Thoracic aorta (tissue), 2 donors: ENCODE measurements at places on chromosomes 4 and X. TPM values are rescaled to one million over a fixed set of nuclear protein-coding genes. Genes with fewer than 3 reads are reported as not detected.
A peak's percentile ranks its signal among the peaks of the same experiment; 100 is the strongest.

FAM184B gene
- total RNA-seq: not detected

GRCh38 chr4:168715896-168716295 is 219.0 kb downstream of the PALLD start:
- H3K4me1 ChIP-seq: peaks cover 48% of the 10 kb centered on the region
- H3K36me3 ChIP-seq: no peaks in the 10 kb centered on the region
- DNase-seq: no peak

GRCh38 chrX:47844117-47844516 is 7.4 kb downstream of the ZNF81 start:
- no peaks in the 10 kb centered on the region for H3K36me3 ChIP-seq
- H3K27ac ChIP-seq: no peak overlapping the region
- no peak for DNase-seq

DNA sequence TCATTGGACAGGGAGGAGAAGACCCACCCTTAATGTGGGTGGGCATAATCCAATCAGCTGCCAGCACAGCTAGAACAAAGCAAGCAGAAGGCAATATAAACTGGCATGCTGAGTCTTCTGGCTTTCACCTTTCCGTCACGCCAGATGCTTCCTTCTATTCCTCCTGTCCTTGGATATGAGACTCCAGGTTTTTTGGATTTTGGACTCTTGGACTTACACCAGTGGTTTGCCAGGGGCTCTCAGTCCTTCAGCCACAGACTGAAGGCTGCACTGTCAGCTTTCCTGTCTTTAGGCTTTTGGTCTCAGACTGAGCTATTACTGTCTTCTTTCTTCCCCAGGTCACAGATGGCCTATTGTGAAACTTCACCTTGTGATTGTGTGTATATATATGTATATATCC is 32.2 kb upstream of the UGT2B4 start:
- no peaks in the 10 kb centered on the region for H3K36me3 ChIP-seq
- H3K27me3 ChIP-seq: no peaks in the 10 kb centered on the region
- H3K4me1 ChIP-seq: no peaks in the 10 kb centered on the region
- no peak overlapping the region for H3K4me3 ChIP-seq
- no peak overlapping the region for H3K27ac ChIP-seq

DNA sequence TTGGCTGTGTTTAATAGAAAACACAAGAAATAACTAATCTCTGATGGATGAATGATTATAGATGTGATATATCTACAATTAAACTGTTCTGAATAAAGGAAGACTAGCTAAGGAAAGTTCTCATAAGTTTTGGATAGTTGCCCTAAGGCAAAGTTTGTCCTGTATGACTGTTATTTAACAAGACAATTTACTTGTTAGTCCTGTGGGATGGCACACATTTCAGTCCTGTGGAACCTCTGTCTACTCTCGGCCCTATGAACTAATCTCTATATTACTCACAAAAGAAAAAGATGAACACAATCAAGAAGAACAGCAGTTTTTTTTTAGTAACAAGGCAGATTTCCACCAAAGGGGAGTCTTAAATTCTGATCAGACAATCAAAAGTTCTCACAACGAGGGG is 314.6 kb downstream of the CCSER1 start:
- no peaks in the 10 kb centered on the region for H3K27me3 ChIP-seq
- no peak overlapping the region for H3K4me3 ChIP-seq
- no peaks in the 10 kb centered on the region for H3K36me3 ChIP-seq
- H3K27ac ChIP-seq: no peak overlapping the region
- DNase-seq: no peak

DNA sequence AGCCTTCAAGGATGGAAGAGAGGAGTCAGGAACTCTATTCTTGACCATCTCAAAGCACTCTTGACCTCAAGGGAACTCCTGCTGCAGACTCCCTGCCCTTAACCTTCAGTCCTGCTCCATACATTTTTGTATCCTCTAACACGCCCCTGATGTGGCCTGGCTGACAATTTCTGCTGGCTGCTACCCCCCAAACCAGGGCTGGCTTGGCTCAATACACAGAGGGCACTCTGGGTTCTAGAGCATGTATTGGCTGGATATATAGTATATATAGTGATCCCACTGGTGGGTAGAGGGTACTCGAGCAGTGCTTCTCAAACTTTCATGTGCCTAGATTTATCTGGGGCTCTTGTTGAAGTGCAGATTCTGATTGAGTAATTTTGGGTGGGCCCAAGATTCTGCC is 101.9 kb downstream of the SMIM20 start:
- DNase-seq: no peak
- no peaks in the 10 kb centered on the region for H3K27me3 ChIP-seq
- H3K4me1 ChIP-seq: peaks cover 38% of the 10 kb centered on the region
- H3K4me3 ChIP-seq: no peak overlapping the region

GRCh38 chrX:154334496-154334895 is 38.9 kb downstream of the TKTL1 start:
- no peak overlapping the region for H3K27ac ChIP-seq
- H3K36me3 ChIP-seq: no peaks in the 10 kb centered on the region
- no peak overlapping the region for H3K4me3 ChIP-seq
- no peaks in the 10 kb centered on the region for H3K4me1 ChIP-seq
- H3K27me3 ChIP-seq: no peaks in the 10 kb centered on the region
- no peak for DNase-seq

GRCh38 chrX:23012162-23012561 is 12.4 kb downstream of the DDX53 start:
- H3K4me1 ChIP-seq: no peaks in the 10 kb centered on the region
- DNase-seq: no peak
- H3K36me3 ChIP-seq: no peaks in the 10 kb centered on the region
- no peak overlapping the region for H3K4me3 ChIP-seq

- H3K36me3 ChIP-seq: no peaks in the 10 kb centered on the region
- H3K27ac ChIP-seq: no peak overlapping the region
- no peaks in the 10 kb centered on the region for H3K4me1 ChIP-seq
- no peak for DNase-seq
Measured at GRCh38 chrX:70089604-70090297, 27.5 kb downstream of the OTUD6A start.

- H3K4me3 ChIP-seq: no peak overlapping the region
- DNase-seq: no peak
- H3K27ac ChIP-seq: no peak overlapping the region
- no peaks in the 10 kb centered on the region for H3K4me1 ChIP-seq
Measured at GRCh38 chr4:135192751-135193535, 991.4 kb upstream of the PABPC4L start.

- DNase-seq: no peak
- H3K27ac ChIP-seq: no peak overlapping the region
- no peak overlapping the region for H3K4me3 ChIP-seq
- no peaks in the 10 kb centered on the region for H3K36me3 ChIP-seq
- H3K27me3 ChIP-seq: no peaks in the 10 kb centered on the region
Measured at GRCh38 chr4:42302348-42302747, 94.9 kb upstream of the SHISA3 start.

GRCh38 chrX:136206916-136207315 is 44.3 kb downstream of the MAP7D3 start:
- peaks cover 73% of the 10 kb centered on the region for H3K4me1 ChIP-seq
- no peak for DNase-seq
- peaks cover 22% of the 10 kb centered on the region for H3K36me3 ChIP-seq

- H3K36me3 ChIP-seq: no peaks in the 10 kb centered on the region
- H3K27ac ChIP-seq: no peak overlapping the region
- no peak overlapping the region for H3K4me3 ChIP-seq
- no peaks in the 10 kb centered on the region for H3K4me1 ChIP-seq
- no peaks in the 10 kb centered on the region for H3K27me3 ChIP-seq
Measured at GRCh38 chrX:112852851-112853250, 12.2 kb upstream of the AMOT start.

DNA sequence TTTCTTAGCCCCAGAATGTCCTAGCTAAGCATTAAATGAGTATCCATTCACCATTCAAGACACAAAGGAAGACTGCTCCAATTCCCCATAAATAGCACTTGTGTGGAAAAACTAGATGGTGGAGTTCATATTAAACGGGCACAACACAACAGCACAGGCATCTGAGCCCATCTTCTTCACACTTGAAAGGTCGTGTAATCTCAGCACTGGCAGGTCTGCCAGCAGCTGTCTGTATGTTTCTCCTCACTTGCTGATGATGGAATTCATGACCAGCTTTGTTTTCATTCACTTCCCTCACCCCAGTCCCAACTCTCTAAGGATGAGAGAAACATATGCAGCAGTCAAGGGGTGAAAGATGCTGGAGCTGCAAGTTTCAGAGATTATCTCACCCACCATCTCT is 148.7 kb downstream of the AFAP1 start:
- DNase-seq: no peak
- no peaks in the 10 kb centered on the region for H3K36me3 ChIP-seq
- H3K4me3 ChIP-seq: no peak overlapping the region
- H3K27ac ChIP-seq: no peak overlapping the region
- peaks cover 22% of the 10 kb centered on the region for H3K4me1 ChIP-seq

- no peak for DNase-seq
- peak overlapping the region; percentile 61 for H3K27ac ChIP-seq
- H3K27me3 ChIP-seq: no peaks in the 10 kb centered on the region
- H3K4me1 ChIP-seq: peaks cover 5% of the 10 kb centered on the region
Measured at GRCh38 chr4:40750461-40751258, 905 bp downstream of the NSUN7 start.

DNA sequence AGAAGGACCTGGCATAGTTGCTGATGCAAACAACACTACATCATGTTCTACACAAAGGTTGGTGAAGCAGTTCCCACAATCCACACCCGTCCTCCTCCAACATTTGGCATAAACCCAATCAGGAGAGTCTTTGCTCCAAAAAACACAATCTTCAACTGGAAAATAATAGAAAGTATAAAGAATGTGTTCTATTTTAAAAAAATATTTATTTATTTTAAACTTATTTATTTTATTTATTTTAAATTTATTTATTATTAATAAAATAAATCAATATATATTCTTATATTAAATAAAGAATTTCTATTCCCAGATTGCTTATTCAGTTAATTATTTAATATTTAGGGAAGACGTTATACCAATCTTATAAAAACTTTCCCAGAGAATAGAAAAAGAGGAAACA is 1753.7 kb upstream of the AGA start:
- H3K36me3 ChIP-seq: no peaks in the 10 kb centered on the region
- no peak for DNase-seq
- H3K4me3 ChIP-seq: no peak overlapping the region
- H3K4me1 ChIP-seq: no peaks in the 10 kb centered on the region

FAM9B gene
- total RNA-seq: not detected

DNA sequence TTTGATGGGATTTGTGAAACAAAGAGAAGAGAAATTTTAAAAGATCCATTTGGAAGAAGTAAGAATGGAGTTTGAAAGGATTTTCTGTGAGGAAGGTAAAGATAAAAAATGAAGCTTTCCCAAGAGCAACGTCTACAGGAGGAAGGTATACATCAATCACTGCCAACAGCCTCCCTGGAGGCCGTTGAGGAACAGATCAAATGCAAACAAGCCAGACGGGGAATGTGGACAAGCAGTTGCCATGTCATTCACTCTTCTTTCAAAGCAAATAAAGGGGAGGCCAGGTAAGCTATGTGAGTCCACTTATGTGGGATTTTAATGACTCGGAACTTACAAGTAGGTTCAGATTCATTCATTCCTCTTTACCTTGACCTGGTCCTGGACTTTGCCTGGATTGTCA is 1020.5 kb upstream of the AGA start:
- no peaks in the 10 kb centered on the region for H3K4me1 ChIP-seq
- H3K27ac ChIP-seq: no peak overlapping the region
- DNase-seq: no peak
- no peaks in the 10 kb centered on the region for H3K36me3 ChIP-seq

GRCh38 chr4:7307394-7308099 is 115.2 kb downstream of the SORCS2 start:
- no peaks in the 10 kb centered on the region for H3K27me3 ChIP-seq
- DNase-seq: no peak
- H3K36me3 ChIP-seq: no peaks in the 10 kb centered on the region
- no peak overlapping the region for H3K27ac ChIP-seq
- no peak overlapping the region for H3K4me3 ChIP-seq

DNA sequence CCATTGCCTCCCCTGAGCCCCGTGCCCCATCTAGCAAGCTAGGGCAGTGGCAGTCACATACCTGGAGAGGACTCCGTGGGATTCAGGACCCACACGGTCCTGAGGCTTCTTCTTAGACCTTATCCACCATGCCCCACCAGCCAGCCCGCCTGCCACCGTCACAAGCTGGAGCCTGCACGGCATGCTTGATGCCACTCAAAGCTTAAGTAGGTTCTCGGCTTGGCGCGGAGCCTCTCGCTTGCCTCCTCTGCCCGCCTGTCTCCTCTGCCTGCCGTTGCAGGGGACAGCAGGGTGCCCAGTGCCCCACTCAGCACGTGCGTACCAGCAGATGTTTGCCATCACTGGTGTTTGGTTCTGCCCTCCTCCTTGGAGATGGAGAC is 14.1 kb downstream of the PSAPL1 start:
- no peak overlapping the region for H3K4me3 ChIP-seq
- H3K27me3 ChIP-seq: no peaks in the 10 kb centered on the region
- DNase-seq: no peak
- H3K36me3 ChIP-seq: no peaks in the 10 kb centered on the region
- no peaks in the 10 kb centered on the region for H3K4me1 ChIP-seq

- peak overlapping the region; percentile 91 for H3K27ac ChIP-seq
- peak overlapping the region; percentile 83 for H3K4me3 ChIP-seq
- peaks cover 28% of the 10 kb centered on the region for H3K4me1 ChIP-seq
Measured at GRCh38 chrX:154411981-154412340, 622 bp downstream of the TAFAZZIN start.

- no peak for DNase-seq
- H3K36me3 ChIP-seq: no peaks in the 10 kb centered on the region
- H3K4me3 ChIP-seq: no peak overlapping the region
- peaks cover 2% of the 10 kb centered on the region for H3K4me1 ChIP-seq
- H3K27ac ChIP-seq: no peak overlapping the region
Measured at GRCh38 chr4:187470061-187470460, 525.5 kb upstream of the ZFP42 start.

DNA sequence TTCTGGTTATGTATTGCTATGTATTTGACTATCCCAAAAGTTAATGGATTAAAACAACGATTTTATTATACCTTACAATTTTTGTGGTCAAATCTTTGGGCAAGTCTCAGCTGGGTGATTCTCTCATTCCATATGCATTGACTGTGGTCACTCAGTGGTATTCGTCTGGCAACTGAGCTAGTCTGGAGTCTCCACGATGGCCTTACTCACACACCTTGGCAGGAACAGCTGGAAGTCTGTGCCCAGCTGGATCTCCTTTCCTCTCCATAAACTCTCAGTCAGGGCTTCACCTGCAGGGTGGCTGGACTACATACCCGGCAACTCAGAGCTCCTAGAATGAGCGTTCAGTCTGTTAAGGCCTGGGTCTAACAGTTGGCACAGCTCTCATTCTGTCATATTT is 141.1 kb upstream of the WDFY3 start:
- no peaks in the 10 kb centered on the region for H3K27me3 ChIP-seq
- H3K4me3 ChIP-seq: no peak overlapping the region
- no peaks in the 10 kb centered on the region for H3K4me1 ChIP-seq
- H3K27ac ChIP-seq: no peak overlapping the region
- no peak for DNase-seq

KDR gene
- 27.1 TPM for total RNA-seq

DNA sequence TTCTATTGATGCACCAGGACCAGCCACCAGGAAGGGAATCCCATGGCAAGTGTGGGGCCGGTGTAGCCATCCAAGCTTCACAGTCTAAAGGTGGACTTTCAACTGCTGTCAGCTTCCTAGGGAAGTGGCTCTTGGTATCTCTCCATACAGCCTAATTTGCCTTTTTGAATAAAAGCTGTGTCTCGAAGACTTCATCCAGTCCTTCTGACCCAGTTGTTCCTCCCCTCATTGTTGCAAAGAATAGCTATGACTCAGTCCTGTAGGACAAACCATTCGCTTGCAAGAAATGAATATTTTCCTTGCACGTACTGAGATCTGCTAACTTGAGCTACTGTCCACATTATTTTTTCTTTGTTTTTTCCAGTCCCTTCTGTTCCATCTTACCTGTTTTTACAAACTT is 145.1 kb upstream of the CTSO start:
- no peaks in the 10 kb centered on the region for H3K27me3 ChIP-seq
- H3K4me1 ChIP-seq: no peaks in the 10 kb centered on the region
- no peak overlapping the region for H3K27ac ChIP-seq
- H3K36me3 ChIP-seq: no peaks in the 10 kb centered on the region

TMPRSS11A gene
- total RNA-seq: not detected
